NCI-H1417 treated with DMSO at 0.1 percent for 48 hours (cell line): ENCODE measurements at places on chromosomes 12 and 14.

- no peak for DNase-seq
Measured at GRCh38 chr12:63841571-63841970, 2.9 kb upstream of the SRGAP1 start.

DNA sequence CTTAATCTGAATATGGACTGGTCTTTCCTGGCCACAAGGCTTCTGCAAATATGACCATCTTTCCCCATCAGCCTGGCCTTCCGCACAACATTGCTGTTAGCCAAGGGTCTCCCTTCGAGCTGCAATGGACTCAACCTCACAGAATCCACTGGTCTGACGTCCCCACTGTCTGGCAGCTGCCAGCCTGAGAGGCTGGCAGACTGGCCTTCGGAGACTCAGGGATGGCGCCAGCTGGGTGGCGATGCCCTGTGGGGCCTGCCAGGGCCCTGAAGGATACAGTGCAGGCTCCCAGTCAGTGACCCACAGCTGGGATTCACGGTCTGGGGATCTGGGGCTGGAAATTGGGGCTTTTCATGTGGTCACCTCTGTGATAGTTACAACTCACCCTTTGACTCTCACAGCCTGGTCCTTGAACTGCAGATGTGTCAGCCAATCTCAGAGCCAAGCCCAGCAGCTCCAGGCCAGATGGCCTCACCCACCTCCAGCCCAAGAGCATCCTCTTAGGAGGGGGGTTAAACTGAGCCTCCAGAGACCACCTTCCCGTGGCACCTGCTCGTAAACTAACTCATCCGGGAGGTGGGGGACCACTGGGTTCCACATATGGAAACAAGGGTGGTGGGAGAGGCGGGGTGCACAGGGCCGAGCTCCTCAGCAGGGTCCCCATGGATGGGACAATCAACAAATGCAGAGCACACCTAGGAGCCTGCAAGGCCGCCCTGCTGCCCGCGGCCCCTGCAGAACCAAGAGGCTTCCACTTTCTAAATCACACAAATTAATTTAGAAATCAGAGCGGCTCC is 21.1 kb upstream of the C14orf180 start:
- DNase-seq = no peak

GRCh38 chr12:65100140-65100539 is 21.0 kb downstream of the WIF1 start:
- no peak for DNase-seq

- no peak for DNase-seq
Measured at GRCh38 chr12:27870939-27871338, 90.9 kb upstream of the MANSC4 start.

DNA sequence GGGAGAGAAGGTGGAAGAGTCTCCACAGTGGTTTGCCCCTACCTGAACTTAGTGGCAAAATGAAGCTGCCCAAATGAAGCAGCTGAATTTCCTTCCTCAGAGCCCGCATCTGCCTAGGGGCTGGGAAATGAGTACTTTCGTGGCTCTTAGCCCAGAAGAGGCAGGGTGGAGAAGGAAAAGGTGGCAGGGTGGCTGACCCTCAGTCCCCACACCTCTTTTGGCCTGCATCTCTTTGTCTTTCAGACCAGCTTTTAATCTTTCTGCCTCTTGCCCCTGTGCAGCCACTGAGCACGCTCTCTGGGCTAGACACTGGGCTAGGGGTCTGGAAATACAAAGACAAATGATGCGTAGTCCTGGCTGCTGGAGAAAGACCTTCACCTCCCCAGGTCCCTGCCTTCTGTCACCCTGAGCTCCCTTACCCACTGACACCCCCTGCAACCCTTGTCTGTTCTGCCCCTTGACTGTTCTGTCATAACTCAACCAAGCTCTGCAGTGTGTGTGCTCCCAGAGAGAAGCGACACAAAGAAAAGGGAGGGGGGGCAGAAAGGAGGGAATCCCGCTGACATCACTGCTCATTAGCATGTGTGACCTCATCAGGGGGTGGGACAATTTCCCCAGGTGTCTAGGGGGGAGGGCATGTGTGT is 371 bp upstream of the REM2 start:
- peak; percentile 19 for DNase-seq

GRCh38 chr12:107650977-107651376 is 34.6 kb upstream of the PWP1 start:
- DNase-seq = no peak

DNA sequence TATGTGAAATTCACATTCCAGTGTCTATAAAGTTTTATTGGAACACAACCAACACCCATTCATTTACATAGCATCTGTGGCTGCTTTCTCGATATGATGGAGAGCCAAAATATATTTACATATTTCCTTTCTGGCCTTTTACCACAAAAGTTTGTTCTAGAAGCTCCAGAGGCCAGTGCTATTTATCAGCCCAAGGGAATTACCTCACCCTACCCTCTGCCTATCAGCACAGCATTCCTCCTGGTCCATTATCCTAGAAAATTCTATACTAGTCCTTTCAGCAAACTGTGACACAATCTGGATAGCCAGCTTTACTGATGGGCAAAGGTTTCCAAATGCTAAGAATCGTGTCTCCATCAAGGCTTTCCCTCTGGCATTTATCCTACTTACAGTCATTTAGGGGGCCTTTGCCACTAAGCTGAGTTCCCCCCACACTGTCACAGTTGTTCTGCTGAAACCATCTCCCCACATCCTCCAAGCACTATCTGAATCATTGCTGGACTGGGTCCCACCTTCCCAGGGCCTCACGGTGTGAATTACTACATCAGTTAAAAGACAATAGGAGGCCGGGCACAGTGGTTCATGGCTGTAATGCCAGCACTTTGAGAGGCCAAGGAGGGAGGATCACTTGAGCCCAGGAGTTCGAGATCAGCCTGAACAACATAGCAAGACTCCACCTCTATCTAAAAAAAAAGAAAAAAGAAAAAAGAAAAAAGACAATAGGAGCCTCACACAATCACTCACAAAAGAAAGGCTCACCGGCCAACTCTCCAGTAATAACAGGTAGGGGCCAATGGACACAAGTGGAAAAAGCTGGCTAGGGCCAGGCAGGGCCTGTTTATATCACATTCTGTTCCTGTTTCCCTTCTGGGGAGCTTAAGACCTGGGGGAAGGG is 12.1 kb downstream of the SYNE3 start:
- no peak for DNase-seq

DNA sequence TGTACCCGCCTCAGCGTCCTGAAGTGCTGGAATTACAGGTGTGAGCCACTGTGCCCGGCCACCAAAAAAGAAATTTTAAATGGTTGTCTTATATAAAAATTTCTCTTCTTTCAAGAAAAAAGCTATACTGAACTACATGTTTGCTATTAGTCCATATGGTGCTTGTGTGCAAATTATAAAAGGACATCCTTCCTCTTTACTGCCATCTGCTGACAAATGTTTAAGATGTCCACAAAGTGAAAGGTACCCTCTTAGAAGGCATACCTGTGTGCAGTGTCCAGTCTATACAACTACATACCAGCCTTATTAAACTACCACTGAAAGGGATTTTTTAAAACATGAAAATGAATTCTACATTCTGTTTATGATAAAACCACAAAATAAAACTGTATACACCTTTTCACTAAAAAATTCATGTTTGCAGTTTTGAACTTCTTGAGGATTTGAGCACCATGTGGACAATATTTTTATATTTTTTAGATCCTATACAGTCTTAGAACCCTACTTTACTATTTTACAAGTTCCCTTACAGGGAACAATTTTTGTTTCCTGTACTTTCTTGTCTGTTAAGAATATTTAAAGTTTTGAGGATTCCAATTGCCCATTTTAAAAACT is 32.8 kb upstream of the TOMM20L start:
- DNase-seq = no peak

DNA sequence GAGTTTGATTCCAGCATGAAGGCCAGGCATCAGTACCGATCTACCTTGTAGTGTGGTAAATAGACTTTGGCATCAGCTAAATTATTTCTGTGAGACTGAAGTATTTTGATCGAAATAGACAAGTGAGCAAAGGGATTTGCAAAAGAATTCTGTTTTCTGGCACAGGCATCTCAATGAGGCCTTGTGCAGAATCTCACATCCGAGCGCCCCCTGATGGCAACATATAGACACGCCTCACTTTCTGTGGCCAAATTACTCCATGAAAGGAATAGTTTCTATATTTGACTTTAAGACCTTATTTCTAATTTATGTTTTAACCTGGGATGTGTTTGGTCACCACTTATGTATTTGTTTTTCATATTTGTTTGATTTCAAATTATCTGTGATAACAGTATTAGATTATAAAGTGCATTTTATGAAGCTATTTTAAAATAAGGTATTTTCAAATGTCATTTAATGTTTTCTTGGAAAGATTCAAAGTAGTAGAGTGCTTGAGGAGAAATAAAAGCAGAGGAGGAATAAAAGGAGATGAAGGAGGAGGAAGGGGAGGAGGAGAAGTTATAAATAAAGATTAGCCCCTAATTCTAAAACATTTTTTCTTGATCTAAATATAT is 731.9 kb downstream of the NRXN3 start:
- no peak for DNase-seq

DNA sequence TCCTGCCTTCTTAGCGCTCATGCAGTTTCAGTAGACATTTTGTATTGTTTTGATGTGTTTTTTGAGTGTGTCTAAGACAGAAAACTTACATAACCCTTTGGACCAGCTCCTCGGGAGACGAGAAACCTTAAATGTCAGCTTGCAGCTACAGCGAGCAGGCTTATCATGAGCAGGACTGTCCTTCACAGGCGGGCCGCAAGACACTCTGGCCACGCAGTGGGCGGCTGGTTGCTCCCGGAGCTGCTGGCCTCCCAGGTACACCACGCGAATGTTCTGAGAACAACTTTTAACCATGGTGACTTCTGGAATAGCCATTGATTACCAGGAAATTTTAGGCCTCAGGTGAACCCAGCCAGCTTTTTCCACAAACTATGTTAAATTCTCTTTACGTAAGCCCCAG is 164.1 kb upstream of the DIO3 start:
- no peak for DNase-seq

- no peak for DNase-seq
Measured at GRCh38 chr12:89970722-89971121, 262.1 kb upstream of the ATP2B1 start.

- no peak for DNase-seq
Measured at GRCh38 chr14:73785834-73786635, 65.6 kb upstream of the PTGR2 start.

DNA sequence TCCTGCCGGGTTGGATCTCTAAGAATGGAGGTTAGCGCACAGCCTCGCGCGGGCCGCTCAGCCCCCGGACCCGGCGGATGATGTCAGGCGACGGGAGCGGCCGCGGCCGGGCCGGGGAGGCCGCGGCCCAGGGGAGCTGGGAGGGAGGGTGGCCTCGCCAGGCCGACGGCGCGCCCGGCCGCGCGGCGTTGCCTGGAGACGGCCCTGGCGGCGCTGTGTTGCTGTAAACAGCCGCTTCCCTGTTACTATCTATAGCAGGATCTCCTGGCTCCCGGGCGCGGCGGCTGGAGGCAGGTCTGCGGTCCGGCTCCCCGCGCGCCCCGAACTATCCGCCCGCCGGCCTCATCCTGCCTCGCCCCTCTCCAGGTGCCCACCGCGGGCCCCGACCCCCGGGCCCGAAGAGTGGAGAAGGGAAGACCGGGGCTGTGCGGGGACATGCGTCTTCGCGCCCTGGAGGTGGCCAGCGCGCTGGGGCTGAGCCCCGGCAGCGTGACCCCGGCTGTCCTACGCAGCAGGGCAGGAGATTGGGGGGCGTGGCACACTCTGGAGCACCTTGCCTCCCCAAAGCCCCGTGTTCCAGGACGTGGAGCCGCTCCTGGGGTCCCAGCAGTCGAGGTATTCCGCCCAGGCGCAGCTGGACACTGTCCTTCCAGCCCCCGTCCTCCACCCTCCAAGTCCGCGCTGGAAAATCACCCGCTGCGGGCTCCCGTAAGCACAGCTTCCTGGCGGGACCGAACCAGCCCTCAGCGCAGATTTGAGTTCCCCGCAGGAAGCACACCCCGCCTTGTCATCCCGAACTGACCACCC is 1.4 kb upstream of the FOS start:
- peak; percentile 38 for DNase-seq

DNA sequence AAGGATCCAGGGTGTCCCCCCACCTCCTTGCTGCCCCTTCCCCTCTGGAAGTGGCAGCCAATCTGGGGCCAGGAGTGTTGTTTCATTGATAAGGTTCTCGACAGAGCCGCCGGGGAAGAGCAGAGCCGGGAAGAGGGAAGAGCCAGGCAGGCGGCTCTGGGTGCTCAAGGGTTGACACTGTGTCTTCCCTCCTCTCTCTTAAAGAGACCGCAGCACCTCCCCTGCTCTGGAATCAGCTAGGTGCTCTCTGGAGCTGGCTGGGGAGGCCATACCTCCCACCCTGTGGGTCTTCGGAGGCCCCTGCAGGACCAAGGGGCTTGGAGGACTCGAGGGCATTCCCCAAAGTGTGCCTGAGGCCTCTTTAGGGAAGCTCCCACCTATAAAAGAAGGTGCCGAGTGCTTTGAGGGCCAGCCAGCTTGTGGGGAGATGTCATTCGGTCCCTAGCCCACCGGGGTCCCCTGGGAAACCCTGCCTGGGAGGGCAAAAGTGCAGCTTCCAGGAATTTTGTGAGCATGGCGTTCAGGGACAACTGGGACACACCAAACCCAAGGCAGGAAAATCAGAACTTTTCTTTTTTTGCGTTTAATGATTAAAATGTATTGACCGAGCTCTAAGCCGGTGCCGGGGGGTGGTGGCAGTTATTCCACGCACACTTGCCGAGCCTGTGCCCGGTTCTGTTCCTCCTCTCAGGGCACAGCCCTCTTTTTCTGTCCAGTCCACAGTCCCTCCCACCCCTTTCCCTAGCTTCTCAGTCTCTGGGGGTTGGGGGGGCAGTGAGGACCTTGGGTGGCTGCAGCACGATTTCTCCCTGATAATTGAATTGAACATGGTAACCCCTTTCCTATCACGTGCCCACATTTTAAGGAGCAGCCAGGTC is 3.0 kb downstream of the SETD1B start:
- no peak for DNase-seq

DNA sequence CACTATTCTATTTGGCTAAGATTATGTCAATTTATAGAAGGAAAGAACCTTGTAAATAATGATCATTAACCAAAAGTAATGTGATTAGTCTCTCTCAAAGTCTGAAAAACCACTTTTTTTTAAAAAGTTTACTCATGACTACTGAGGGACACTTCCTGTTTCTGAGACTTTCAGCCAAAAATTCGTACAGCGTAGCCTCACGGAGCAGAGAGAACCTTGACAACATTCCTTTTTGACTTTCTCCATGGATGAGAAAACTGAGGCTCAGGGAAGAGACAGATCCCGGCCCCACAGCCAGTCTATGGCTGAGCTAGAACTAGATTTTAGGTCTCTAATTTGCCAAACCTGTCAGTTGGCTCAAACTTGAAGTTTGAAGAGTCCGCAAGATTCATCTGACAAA is 68.2 kb downstream of the DAD1 start:
- no peak for DNase-seq

- no peak for DNase-seq
Measured at GRCh38 chr14:42504433-42504832, 897.8 kb downstream of the LRFN5 start.
